ENCODE measurements at places on chromosomes 13 and 19. TPM values are rescaled to one million over a fixed set of nuclear protein-coding genes. Genes with fewer than 3 reads are reported as not detected.

DNA sequence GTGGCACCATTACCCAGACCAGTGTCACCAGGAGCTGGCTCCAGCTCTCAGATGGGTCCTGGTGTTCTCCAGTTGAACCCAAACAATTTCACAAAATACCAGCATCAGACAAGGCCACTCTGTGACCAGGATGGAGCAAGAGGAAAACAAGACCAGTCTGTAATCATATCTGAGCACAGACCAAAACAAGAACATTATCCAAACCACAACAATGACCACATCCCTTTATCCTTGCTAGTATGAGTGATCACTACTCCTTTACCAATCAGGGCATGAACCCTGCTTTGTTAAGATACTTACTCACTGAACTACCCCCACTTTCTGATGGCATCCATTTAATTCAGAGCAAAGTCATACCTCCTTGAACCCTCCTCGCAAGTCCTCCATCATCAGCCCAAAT, 145.9 kb downstream of the NUFIP1 start:
- no peak for DNase-seq

DNA sequence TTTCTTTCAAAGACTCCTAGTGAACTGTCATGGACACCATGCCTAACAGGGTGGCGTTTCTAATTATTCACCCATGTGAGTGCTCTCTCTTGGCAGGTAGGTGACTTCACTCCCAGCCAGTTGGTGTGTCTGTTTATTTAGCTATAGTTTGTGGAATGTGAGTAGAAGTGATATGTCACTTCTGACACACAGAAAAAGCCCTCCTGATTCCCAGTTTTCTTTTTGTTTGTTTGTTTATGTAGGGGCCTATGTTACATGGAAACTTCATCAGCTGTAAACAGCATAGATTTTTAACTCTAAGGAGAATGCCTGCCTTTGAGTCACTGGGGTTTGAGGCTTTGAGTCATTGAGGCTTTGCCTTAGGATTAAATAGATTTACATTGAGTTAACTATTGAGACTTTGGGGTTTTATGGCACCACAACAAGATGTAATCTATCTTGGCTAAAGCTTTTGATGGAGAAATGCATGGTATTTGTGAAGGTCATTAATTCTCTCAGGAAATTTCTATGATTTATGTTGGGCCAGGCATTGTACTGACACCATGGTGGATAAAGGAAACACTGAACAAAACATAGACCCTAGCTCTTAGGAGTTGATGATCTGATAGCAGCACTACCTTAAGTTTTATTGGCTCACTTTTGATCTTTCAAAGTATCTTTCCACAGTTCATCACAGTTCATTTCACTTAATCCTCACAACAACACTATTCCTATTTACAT, 45.3 kb downstream of the UFM1 start:
- DNase-seq, result no peak

GRCh38 chr13:40024967-40025714, 369.7 kb downstream of the COG6 start:
- no peak for DNase-seq

GRCh38 chr19:51108805-51109146, 567 bp upstream of the CTU1 start:
- no peak for DNase-seq

NLRP5 gene
- not detected for total RNA-seq

MBD3L3 gene
- not detected for total RNA-seq

ZNF613 gene
- 7.0 TPM for total RNA-seq

LILRB2 gene
- total RNA-seq, result 9.2 TPM

IGFL3 gene
- not detected for total RNA-seq

All from B cell (primary cell).